ENCODE measurements at places on chromosomes 12 and 14. TPM values are rescaled to one million over a fixed set of nuclear protein-coding genes. Genes with fewer than 3 reads are reported as not detected.

- DNase-seq = no peak
Measured at GRCh38 chr14:105877645-105878044, 351.3 kb downstream of the TMEM121 start.

Gene TSPAN8
- not detected for total RNA-seq

DNA sequence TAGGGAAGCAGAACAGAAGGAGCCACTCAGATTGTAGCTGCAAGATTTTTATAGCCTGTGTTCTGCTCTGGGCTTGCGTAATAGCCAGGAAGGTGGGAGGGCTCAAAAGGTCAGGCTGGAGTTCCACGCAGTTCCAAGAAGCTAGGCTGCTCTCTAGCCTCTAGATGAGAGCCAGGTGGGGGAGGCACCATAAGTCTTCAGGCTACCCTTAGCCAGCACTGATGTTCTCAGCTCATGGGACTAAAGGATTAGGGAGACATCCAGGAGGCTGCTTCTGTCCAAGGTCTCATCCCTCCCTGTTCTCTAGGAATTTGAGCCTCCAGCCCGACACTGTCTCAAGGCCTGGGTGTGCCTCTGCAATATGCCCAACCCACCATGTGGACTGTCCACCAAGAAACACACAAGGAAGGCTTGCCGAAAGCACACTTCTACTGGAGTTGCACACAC lies 1.7 kb downstream of the LMBR1L start:
- no peak for DNase-seq

Gene HVCN1
- 0.30 TPM for total RNA-seq

- no peak for DNase-seq
Measured at GRCh38 chr14:81829447-81829846, 295.8 kb upstream of the SEL1L start.

- DNase-seq = no peak
Measured at GRCh38 chr12:122730215-122731014, at the start of gene HCAR1. Gene HCAR1, minus strand, starts transcription at chr12:122730844. Its CDS starts 505 bp downstream, at chr12:122730339.

DNA sequence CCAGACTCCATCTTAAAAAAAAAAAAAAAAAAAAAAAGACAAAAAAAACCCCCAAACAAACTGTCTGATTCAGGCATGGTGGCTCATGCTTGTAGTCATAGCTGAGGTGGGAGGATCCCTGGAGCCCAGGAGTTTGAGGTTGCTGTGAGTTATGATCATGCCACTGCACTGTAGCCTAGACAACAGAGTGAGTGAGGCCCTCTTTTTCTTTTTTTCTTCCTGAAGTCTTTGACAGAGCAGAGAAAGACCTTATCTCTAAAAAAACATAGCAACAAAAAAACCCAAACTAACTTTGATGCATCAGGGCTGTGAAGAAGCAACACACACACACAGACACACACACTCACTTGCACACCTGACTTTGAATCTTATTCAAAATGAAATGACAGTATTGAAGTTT lies 7.7 kb upstream of the AMN1 start:
- peak; percentile 97 for DNase-seq

Gene FOXN4
- not detected for total RNA-seq

Gene DEPDC4
- 2.1 TPM for total RNA-seq

Gene ZNF385A
- total RNA-seq = 4.6 TPM

- no peak for DNase-seq
Measured at GRCh38 chr14:99260587-99261551, 11.1 kb downstream of the BCL11B start.

DNA sequence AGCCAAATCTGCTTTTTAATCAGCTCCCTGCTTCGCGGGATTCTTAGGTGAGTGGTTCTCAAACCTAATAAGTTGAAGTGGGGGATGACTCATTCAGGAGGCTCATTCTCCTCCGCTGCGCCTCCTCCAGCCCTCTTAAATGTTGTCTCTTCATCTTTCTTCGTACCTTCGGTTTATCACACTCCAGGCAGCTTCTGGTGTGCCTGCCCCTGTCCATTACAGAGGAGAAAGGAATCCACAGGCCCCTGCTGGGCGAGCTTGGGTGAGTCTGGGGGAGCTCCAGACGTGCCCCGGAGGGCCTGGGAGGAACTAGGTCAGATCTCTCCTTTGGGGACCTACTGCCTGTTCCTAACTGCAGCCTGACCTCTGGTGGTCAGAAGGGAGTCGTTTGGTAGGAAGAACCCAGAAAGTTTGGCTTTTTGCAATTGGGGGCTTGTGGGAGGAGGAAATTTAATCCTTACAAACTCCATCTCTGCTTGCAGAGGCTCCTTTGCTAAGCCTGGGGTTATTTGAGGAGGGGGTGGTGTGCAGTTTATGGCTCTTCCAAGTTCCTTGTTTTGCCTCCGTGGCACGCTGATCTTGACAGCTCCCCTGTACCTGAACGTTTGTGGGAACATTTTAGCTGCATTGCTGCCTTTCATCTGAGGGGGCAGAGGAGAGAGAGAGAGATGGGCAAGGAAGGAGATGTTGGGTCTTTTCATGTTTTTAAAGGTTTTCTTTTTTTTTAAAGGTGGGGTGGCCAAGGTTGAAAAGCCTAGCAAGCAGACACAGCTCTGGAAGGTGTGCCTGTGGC lies 84.1 kb upstream of the GNG2 start:
- peak; percentile 60 for DNase-seq

Gene DICER1
- 13.2 TPM for total RNA-seq

GRCh38 chr14:63524537-63525155 lies 18.5 kb downstream of the PPP2R5E start:
- DNase-seq = no peak

Gene KCNMB4
- total RNA-seq = 3.0 TPM

Gene SOAT2
- total RNA-seq = 0.22 TPM

DNA sequence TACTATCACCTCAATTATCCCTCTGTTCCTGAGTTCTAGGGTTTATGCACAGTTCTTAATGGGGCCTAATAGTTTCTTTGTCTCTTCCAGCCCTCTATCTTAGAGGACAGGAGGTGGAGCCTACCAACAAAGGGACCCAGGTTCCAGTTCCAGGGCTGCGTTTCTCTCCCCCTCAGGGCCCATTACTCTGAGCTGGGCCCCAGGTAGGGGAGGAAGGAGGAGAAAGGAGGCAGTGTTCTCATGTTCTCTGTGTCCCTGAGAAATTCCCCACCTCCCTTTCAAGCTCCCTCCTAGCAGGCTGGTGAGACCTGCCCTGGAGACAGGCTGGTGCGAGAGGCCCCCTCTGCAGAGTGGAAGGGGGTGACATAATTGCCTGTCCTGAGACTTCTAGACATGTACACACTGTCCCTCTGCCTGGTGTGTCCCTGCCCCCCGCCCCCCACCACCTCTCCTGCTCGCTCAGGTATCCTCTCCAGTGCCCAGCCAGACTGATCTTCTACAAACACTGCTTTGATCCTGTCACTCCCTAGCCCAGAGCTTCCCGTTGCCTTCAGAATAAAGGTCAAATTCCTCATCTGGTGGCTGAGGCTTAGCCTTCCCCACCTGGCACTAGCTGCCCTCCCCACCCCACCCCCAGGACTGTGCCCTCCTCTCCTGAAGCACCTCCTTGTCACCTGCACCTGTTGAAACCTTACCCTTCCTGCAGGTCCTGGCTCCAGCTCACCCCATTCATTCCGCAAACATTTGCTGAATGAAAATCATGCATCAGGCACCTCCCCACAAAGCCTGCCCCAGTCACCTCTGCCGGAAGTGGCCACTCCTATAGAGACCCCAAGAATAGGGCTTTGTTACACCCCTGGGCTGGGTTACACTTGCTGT lies 21.1 kb upstream of the KRT8 start:
- DNase-seq = peak; percentile 60

Gene RPL10L
- not detected for total RNA-seq

GRCh38 chr12:118436002-118436730 lies 59.8 kb downstream of the SUDS3 start:
- DNase-seq = peak; percentile 33

Gene AVPR1A
- not detected for total RNA-seq

DNA sequence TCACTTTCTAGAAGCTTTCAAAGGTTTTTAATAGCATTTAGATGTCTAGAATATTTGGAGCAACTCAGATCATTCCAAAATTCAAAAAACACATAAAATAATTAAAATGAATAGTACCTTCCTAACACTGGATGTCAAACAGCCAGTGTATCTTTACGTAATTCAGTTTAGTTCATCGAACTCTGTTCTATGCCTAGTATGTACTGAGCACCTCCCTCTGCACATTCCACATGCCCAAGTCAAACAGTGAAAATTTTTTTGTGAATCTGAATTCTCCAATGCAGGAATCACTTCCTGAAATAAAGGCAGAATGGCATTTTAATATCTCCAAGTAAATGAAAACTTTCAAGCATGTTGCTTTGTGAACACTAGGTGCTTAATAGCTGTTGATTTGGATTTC lies 192.3 kb downstream of the C12orf42 start:
- no peak for DNase-seq

DNA sequence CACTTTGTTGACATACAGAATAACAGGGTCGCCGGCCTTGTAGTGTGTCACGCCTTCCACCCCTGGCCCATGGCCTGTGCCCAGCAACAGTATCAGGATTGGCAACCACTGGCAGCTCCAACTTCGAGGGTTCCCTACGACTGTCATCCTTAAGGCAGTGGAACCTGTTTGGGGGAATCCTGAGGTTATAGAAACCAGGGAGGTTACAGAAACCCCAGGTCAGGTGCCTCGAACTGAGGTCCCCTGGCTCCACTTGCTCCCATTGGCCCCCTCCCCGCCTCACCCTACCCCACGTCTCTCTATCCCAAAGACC lies 412 bp downstream of the TM9SF1 start:
- no peak for DNase-seq

- peak; percentile 62 for DNase-seq
Measured at GRCh38 chr14:92846162-92846897, 52.2 kb downstream of the GOLGA5 start.

GRCh38 chr14:23183479-23183878 lies at the start of gene SLC7A8:
Gene SLC7A8, minus strand, starts transcription at chr14:23183660. Its CDS starts 746 bp downstream, at chr14:23182914.
- no peak for DNase-seq

DNA sequence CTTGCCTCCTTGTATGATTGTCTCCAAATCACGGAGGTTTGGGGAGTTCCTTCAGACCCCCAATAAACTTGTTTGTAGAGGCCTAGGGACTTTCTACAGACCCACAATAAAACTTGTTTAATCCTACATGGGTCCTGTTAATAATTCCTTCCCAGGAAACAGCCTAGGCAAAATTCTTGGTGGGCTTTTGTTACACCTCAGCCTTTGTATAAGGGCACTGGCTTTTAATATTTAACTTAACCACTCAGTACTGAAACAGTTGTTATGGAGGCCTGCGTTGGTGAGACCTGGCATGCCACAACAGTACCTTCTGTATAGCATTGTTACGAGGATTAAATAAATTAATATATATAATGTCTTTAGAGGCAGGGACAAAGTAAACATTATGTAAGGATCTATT lies 32.7 kb upstream of the FAR2 start:
- DNase-seq = no peak

DNA sequence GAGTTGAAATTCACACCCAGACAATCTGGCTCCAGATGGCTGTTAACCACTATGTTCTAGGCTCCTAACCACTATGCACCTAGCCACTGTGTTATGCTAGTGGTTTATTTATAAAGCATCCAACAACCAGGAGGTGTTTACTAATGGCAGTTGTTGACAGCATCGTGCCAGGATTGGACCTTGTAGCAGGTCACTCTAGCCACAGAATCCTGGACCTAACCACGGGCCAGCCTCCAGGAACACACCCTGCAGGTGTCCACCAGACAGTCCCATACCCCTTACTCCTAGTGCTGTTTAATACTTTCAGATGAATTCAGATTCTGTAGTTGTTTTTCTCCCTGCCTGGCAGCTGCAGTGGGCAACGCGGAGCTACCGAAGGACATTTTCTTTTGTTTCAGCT lies 109.4 kb upstream of the MYL2 start:
- no peak for DNase-seq

GRCh38 chr12:49974231-49974675 lies 1.5 kb downstream of the AQP6 start:
- peak; percentile 31 for DNase-seq

- no peak for DNase-seq
Measured at GRCh38 chr12:4286771-4287317, 13.3 kb downstream of the CCND2 start.

Gene RFLNA
- total RNA-seq = 2.4 TPM

- DNase-seq = no peak
Measured at GRCh38 chr12:44544018-44544417, 332.1 kb downstream of the NELL2 start.
